Umbilical cord (tissue), 2 donors: ENCODE measurements at places on chromosomes 5 and 9. TPM values are rescaled to one million over a fixed set of nuclear protein-coding genes. Genes with fewer than 3 reads are reported as not detected.

GRCh38 chr5:145210020-145210419, 625.1 kb downstream of the PRELID2 start:
- DNase-seq, result no peak

GRCh38 chr5:219460-219863, 1.3 kb downstream of the SDHA start:
- DNase-seq, result no peak

DNA sequence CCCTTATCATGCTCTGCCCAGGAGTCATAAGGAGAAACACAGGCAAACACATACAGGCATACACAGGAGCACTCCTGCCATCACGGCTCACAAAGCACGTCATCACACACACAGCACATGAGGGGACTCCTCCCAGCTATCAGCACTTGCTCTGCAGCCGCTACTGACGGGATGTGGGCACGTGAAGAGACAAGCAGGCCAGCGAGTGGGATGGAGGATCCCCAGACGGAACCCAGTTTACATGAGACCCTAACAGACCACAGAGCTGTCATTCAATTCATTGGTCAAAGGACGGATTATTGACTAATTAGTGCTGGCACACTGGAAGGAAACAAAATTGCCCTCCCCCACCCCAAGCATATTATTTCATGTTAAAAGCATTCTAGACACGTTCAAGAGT, 53.6 kb downstream of the SEMA4D start:
- DNase-seq, result no peak

DNA sequence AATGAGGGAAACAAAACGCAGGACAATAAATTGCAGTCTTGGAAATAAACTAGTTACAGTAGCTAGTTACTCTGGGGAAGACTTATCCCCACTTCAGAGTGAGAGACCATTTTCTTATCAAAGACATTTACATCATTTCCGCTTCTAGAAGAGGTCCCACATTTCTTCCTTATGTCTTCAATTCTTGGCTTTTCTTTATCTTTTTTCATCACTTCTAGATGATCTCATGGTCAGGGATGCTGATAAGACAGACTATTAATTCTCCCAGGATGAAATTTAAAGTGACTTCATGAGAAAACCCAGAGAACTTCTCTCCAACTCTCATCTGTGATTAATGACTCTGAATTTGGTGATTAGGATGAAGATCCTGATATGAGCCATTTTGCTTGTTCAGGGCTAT, 229.1 kb downstream of the MTRR start:
- DNase-seq, result peak; percentile 79

DNA sequence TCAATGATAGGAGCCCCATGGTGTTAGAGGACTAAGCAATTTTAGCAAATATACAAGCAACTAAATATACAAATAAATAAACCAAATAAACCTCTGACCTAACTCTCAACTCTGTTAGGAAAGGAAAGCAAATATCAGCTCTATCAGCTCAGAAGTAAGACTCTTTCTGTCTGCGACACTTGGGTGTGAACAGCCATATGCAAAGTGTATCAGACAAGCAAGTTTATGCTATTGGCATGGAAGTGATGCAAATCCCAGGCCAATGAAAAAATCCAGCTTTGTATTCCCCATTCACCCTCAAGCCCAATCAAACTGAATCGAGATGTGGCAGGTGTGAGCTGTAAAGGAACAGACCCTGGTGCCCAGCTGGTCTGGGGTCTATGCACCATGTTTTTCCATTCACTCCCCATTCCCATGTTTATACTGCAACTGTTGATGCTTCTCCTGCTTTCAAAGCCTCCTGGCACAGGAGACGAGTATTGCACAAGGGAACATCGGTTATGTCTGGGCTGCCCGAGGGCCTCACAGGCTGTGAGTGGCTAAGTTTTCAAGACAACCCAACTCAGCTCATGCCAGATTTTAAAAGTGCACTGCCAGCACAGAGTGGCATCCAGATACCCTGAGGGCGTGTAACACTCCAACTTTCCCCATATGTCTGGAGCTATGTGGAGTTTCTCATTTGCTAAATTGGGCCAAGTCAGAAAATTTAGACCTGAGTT, 73.1 kb downstream of the FEM1C start:
- peak; percentile 29 for DNase-seq

DNA sequence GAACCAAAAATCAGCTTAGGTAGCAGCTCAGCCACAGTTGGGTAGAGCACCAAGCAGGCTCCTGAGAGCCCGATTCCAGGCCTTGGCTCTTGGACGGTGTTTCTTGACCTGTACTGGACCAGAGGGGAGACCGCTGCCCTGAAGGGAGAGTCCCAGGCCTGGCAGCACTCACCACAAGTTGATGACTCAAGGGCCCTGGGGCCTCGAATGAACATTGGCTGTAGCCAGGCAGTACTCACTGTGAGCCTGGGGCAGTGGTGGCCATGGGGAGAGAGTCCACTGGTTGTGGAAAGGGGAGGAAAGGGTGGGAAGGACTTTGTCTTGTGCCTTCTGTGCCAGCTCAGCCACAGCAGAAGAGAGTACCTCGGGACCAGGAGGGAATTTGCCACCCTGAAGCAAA, 166.1 kb downstream of the EDIL3 start:
- no peak for DNase-seq

DNA sequence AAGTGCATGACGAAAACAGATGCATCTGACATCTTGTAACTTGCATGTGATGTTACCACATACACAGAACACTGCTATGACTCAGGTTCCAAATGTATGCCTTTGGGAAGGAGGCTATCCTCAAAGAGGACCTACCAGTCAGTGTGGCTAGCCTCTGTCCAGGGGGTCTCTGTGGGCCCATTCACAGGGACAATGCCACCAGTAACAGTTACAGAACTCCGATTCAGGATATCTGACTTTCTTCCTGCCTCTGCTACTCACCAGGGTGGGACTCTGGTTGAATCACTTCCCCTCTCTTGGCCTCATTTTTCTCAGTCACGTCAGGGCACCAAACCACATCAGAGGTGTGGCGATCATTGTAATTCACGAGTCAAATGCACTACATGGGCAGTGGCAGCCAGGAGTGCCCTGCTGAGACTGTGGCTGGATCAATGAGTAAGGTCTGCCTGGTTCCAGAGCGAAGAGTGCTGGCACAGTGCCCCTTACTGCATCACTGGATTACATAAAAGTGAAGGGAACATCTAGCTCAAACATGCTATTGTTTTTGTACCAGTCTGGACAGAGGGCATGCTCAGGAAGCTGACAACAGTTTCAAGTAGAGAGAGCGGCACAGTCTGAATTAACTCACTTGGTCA, 13.2 kb downstream of the ATOX1 start:
- peak; percentile 17 for DNase-seq

DNA sequence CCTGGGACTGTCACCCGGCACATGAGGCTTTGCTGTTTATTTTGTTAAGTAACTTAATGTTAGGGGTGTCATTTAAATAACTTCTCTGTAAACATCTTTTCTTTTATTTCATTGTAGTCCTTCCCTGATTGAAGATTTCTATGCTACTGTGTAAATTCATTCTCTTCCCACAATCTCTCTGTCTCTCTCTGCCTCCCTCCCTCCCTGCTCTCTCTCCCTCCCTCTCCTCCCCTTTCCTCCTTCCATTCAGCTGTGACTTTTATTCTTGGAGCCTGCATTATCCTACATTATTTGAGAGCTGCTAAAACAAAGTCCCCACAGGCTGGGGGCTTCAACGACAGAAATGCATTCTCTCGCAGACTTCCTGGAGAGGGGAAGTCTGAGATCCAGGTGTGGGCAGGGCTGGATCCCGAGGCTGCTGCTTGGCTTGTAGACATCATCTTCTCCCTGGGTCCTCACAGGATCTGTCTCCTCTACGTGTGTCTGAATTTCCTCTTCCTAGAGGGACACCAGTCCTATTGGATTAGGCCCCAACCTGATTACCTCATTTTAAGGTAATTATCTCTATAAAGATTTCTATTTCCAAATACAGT, 18.4 kb downstream of the UBE2QL1 start:
- DNase-seq, result no peak

GRCh38 chr5:129541648-129542251, 81.7 kb downstream of the ADAMTS19 start:
- no peak for DNase-seq

DNA sequence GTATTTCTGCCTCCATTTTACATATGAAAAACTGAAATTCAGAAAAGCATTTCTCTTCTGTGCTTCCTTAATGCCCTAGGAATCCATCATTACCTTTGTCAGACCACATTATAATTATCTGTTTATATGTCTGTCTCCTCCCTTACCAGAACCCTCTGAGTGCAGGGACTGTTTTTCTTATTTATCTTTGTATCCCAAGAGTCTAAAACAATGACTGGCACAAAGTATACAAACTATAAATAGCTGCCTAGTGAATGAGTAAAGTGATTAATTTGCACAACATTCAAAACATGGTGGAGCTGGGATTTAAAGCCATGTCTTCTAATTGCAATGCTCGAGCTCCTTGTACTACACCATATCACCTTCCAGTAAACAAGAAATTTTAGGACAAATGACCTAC, 49.3 kb upstream of the HK3 start:
- DNase-seq, result no peak

- no peak for DNase-seq
Measured at GRCh38 chr5:179902763-179903158, 4.9 kb downstream of the TBC1D9B start.

DNA sequence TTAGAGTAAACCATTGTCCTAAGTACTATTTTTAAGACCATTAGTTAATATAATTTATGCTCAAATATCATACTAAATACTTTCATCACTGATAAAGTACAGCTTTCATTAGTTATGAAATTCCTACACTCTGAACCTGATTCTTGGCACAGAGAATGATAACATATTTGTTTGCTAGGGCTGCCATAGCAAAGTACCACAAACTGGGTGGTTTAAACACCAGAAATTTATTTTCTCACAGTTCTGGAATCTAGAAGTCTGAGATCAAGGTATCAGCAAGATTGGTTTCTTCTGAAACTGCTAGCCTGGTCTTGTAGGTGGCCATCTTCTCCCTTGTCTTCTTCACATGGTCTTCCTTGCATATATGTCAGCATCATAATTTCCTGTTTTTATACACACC, 608.4 kb downstream of the TLE1 start:
- DNase-seq, result no peak

DNA sequence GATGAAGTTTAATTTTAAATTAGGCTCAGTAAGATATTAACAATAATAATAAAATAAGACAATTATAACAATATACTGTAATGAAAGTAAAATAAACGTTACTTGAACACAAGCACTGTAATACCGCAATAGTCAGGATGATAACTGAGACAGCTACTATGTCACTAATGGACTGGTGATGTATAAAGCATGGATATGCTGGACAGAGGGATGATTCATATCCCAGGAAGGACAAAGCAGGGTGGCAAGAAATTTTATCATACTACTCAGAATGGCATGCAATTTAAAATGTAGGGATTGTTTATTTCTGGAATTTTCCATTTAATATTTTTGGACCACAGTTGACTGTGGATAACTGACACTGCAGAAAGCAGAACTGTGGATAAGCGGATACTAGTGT, 196.9 kb downstream of the VPS13A start:
- DNase-seq, result no peak

- no peak for DNase-seq
Measured at GRCh38 chr5:138918686-138919085, 43.6 kb upstream of the LRRTM2 start.

GRCh38 chr9:109401990-109402318, 81.1 kb upstream of the EPB41L4B start:
- DNase-seq, result no peak

- no peak for DNase-seq
Measured at GRCh38 chr9:104073770-104074133, 20.4 kb upstream of the SMC2 start.

DNA sequence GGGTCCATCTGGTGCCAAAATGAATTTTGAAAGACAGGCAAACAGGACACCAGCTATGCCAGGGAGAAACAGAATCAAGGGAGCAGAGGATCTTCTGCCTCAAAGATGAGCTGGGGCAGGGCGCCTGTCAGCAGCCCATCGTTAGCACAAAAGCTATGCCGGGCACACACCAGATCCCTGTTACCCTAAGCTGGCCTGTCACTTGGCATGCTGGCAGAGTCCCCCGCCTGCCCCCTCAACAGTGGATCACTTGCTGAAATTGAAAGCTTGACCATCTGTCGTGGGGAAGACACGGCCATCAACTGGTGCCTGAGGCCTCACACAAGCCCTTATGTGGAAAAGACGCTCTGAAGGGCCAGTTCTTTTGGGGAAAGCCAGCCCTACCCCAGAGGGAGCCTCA, 256.4 kb downstream of the EBF1 start:
- no peak for DNase-seq

DNA sequence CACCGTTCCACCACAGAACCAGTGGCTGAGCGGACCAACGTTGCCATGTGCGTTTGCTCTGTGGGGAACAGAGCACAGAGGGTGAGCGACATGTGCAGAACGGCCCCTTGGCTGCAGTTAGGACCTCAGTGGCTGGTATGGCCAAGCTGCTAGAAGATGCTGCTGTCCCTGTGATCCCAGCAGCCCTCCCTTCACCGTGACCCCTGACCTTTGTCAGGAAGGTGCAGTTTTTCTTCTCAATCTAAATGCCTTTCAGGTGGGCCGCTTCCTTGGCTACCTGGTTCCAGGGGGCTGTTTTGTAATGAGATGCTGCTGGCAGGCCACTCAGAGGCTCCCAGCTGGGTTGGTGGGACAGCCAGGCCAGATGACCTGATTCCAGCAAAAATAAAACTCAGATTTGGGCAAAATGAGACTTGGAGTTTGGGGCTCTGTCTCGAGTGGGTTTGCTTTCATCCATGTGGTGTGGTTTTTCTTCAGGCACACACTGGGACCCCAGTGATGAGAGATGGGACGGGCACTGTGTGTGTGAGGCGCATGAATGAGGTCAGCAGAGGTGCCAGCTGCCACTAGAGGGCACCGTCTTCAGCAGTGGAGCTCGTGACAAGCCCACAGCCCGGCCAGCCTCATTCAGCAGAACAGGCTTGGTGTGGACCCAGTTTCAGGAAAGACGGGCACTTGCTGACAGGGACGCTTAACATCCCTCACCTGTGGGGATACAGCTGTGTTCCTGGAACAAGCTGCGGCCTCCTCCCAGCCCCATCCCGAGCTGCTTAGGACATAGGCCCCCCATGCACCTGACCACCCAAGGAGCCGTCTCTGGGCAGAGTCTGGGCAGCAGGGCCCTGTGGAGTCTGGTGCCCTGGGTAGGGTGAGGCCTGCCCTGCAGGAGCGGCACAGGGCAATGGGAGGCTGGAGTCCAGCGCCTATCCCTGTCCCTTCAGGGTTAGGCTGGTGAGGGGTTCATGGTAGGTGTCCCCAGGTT, 4.1 kb downstream of the MRPS2 start:
- peak; percentile 20 for DNase-seq

GRCh38 chr9:121499177-121499426, 542 bp downstream of the GGTA1 start:
- peak; percentile 14 for DNase-seq

Gene STPG3
- 1.9 TPM for total RNA-seq

Gene INVS
- 72.2 TPM for total RNA-seq

Gene SNX24
- 24.3 TPM for total RNA-seq

Gene HIGD2A
- total RNA-seq, result 37.8 TPM

Gene FOXD4L5
- 0.24 TPM for total RNA-seq

Gene ELOVL7
- 1.9 TPM for total RNA-seq

Gene CDK7
- total RNA-seq, result 29.9 TPM
